Keratinocyte (primary cell): ENCODE measurements at places on chromosomes 7 and 10. TPM values are rescaled to one million over a fixed set of nuclear protein-coding genes. Genes with fewer than 3 reads are reported as not detected.

The PRPS1L1 gene
- not detected in 3 replicates for polyA plus RNA-seq

- DNase-seq = peak; percentile 19
Measured at GRCh38 chr7:106736508-106737201, 75.7 kb upstream of the CCDC71L start.

- no peak for DNase-seq
Measured at GRCh38 chr7:3459111-3459510, 158.1 kb downstream of the SDK1 start.

DNA sequence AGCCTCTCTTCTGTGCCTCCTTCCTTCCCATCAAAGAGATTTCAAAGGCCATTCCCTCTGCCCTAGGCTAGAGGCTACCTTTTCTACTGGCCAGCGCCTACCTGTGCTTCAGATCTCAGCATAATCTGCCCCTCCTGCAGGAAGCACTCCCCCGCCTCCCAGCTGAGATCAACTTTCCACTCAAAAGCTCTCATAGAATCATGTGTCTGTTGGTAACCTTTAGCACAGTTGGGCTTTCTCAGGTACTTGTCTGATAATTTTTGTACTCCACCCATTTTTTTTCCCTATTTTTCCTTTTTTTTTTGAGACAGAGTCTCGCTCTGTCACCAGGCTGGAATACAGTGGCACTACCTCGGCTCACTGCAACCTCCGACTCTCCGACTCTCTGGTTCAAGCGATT lies 231.0 kb upstream of the PRSS58 start:
- peak; percentile 5 for DNase-seq

- no peak for DNase-seq
Measured at GRCh38 chr7:143148651-143149050, 16.8 kb downstream of the PIP start.

DNA sequence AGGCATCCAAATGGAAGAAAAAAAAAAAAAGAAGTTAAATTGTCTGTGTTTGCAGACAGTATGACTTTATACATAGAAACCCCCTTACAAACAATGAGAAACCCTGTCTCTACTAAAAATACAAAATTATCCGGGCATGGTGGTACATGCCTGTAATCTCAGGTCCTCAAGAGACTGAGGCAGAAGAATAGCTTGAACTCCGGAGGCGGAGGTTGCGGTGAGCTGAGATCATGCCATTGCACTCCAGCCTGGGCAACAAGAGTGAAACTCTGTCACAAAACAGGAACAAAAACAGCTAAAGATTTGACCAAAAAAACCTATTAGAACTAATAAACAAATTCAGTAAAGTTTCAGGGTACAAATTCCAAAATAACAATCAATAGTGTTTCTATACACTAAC lies 385.8 kb upstream of the GRM3 start:
- no peak for DNase-seq

DNA sequence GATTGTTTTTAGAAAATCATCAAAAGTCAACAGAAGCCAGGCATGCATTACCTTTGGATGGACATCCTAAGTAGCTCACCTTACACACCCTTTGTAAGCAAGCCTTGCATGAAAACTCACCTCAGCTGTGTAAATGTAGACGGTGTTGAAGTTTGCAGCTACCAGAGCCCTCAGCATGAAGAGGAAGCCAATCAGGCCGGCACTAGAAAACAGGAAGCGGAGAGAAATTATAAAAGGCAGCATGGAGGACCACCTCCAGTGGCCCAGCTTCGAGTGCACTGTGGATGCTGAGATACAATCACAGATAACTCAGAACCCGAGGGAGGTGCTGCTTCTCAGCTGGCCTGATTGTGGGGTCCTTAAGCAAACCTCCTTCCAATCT lies 75.3 kb downstream of the SVOPL start:
- no peak for DNase-seq

DNA sequence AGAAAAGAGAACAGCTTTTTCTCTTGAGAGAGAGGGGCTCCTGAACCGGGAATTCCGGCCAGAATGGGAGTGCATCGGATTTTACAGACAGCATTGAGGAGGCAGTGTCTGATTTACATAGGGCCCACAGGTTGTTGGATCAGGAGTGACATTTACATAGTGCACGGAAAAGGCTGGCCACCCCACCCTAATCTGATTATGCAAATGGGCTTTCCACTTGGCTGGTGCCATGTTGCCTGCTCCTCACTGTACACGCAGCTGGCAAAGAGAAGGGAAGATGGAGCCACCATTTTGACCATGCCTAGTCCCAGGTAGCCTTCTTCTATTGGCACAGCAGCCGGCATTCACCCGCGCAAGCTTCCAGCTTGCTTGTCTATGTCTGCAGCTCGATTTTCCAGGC lies 77.5 kb upstream of the FAM171A1 start:
- no peak for DNase-seq
